ENCODE measurements at places on chromosomes 5 and 9.

DNA sequence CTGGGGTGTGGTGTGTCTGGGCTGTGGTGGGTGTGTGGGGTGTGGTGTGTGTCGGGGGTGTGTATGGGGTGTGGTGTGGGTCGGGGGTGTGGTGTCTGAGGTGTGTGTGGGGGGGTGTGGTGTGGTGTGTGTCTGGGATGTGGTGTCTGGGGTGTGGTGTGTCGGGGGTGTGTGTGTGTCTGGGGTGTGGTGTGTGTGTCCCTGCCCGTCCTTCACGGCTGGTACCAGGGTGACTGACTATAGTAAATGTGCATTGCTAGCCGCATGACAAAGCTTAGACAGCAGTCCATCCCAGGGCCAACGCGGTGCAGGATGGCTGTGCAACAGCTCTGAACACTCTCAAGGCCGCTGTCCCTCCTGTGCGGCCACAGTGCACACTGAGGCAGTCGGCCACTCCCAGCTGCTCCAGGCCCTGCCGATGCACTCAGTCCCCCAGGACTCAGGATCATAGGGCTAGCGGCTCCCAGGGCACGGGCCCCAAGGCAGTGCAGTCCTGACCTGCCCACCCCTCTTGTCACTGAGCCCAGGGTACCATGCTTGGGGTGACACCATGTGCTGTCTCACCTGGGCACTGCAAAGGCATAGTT, 54.0 kb downstream of the SECISBP2 start:
- DNase-seq, result peak; percentile 28

DNA sequence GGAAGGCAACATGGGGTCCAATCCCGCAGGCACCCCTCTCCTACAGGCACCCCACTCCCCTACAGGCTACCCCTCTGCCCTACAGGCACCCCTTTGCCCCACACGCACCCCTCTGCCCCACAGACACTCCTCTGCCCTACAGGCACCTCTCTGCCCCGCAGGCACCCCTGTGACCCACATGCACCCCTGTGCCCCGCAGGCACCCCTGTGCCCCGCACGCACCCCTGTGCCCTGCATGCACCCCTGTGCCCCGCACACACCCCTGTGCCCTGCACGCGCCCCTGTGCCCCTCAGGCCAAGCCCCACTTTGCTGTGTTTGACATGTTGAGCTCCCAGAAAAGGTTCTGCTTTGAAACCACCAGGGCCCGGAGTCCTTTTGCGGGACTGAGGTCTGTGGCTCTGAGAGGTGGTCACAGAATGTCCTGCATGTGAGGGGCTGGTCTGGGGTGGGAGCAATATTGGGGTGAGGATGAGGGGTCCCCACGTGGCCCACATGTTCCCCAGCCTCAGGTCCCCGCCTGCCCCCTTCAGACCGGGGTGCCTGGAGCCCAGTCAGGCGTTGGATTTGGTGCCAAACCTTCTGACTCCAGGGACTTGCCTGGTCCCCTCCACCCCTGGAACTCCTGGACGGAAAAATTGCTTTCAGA, 616 bp upstream of the QRFP start:
- no peak for DNase-seq

DNA sequence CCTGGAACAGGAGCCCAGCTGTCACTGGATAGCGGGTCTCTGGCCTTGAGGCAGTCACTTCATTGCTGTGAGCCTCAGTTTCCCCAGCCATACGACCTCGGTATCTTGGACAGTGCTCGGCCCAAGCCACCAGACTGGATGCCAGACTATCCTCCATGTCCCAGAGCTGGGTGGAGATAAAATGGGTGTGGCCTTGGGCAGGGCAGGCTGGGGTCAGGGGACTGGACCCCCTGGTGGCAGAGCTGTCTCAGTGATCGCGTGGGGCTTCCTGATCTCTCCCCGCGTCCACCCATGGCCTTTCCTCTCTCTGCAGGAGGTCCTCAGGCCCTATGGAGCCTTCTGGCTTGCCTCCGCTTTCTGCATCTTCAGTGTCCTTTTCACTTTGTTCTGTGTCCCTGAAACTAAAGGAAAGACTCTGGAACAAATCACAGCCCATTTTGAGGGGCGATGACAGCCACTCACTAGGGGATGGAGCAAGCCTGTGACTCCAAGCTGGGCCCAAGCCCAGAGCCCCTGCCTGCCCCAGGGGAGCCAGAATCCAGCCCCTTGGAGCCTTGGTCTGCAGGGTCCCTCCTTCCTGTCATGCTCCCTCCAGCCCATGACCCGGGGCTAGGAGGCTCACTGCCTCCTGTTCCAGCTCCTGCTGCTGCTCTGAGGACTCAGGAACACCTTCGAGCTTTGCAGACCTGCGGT, 10.0 kb downstream of the SLC2A8 start:
- DNase-seq, result no peak

- peak; percentile 79 for DNase-seq
Observed at GRCh38 chr5:44808435-44809214, at the start of gene MRPS30. MRPS30 (plus strand) TSS chr5:44808947; CDS start chr5:44808963, 16 bp downstream.

DNA sequence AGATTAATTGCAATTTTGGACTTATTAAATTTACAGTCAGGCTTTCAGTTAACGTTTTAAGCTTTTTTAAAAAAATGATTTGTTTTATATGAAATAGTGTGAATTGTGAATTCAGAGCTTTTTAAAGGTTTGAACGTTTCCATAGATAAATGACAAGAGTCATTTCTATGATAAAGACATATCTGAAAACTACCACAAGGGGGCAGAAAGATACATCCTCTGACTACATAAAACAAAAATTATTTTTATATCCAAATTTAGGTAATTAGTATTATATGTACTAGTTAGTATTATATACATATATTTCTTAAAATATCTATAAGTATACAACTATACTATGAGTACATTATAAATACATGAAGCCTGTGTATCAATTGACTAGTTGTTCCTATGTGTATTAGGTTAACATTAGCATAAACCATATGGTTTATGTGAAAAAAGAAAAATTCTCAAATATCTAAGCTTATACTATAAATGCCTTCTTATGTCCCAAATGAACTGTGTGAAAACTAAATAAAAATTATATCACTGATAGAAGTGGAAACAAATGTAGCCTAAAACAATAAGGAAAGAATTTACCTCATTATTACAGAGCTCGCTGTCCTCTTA, 155.2 kb downstream of the MEF2C start:
- DNase-seq, result no peak

GRCh38 chr9:34986540-34987047, 3.0 kb upstream of the DNAJB5 start:
- peak; percentile 73 for DNase-seq

GRCh38 chr5:115387816-115388215, 91.4 kb upstream of the CCDC112 start:
- DNase-seq, result no peak

DNA sequence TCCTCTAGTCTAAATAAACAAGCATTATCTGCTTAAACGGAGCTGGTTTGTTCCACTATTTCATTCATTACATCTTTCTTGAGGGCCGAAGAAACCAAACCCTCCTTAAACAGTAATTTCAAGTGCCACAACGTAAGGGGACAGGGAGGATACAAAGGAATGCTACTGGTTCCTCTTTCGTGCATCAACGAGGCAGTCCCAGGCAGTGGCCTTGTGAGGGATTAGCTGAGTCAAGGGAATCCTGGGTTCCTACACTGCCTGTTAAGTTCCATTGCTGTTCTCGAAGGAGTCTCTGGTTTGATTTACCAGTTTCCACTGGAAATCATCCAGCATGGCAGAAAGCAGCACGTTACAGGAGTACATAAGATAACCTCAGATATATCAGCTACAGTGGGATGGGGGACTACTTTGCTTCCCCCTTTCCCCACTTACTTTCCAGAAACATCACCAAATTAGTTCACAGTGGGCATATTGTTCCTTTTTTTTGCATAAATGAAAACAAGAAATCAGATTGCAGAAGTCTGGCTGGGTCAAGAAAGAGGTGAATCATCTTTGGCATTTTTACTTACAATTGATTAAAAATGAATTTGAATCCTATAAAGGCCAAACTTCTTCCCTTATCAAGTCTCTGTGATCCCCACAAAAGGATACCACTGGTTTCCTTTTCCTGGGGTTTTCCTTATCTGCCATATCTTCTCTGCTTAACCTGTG, 2.5 kb upstream of the RANBP3L start:
- no peak for DNase-seq

DNA sequence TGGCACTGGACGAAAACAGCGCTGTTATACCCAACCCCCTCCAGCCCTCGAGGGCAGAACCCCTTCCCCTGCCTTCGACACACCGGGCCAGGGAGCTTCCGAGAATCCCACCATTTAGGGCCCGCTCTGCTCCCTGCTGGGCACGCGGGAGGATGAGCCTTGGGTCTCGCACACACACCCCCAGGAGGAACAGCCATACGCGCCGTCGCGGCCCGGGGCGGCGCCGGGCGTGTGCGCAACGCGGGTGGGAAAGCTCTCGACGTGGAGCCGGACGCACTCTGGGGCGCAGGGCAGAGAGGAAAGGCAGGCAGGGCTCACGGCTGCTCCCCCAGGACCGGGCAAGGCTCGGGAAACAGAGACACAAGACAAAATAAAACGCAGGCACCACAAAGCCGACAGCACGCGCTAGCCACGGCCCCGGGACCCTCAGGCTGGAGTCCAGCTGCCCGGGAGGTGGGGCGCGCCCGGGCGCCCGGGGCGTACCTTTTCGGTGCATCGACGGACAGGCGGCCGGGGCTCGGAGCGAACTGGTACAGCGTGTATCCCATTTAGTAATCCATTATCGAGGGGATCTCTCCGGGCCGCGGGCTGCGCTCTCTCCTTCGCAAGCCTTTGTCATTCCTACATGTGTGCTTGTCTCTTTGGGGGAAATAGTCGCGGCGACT, 789 bp downstream of the SEMA6A start:
- no peak for DNase-seq

DNA sequence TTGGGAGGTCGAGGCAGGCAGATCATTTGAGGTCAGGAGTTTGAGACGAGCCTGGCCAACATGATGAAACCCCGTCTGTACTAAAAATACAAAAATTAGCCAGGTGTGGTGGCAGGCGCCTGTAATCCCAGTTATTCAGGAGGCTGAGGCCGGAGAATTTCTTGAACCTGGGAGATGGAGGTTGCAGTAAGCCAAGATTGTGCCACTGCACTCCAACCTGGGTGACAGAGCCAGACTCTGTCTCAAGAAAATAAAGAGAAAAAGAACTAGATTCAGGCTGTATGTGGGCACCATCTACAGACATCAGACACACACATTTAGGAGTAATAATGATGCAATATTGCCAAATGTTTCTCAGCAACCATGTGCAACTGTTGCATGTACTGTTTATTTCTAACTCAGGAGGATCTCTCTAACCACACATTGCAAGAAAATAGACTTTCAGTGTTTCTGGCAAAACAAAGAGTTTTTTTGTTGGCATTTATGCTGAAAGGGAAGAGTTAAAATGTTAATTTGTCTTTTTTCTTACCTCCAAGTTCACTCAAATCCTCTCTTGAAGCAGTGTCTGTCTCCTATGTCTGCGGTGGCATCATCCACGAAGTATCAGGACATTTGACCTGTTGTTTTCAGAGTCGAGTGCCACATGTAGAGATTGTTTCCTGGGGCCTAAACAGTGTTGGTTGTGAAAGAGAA, 5.1 kb upstream of the ORM1 start:
- DNase-seq, result no peak

- no peak for DNase-seq
Observed at GRCh38 chr5:10578869-10579268, 15.0 kb downstream of the ANKRD33B start.

DNA sequence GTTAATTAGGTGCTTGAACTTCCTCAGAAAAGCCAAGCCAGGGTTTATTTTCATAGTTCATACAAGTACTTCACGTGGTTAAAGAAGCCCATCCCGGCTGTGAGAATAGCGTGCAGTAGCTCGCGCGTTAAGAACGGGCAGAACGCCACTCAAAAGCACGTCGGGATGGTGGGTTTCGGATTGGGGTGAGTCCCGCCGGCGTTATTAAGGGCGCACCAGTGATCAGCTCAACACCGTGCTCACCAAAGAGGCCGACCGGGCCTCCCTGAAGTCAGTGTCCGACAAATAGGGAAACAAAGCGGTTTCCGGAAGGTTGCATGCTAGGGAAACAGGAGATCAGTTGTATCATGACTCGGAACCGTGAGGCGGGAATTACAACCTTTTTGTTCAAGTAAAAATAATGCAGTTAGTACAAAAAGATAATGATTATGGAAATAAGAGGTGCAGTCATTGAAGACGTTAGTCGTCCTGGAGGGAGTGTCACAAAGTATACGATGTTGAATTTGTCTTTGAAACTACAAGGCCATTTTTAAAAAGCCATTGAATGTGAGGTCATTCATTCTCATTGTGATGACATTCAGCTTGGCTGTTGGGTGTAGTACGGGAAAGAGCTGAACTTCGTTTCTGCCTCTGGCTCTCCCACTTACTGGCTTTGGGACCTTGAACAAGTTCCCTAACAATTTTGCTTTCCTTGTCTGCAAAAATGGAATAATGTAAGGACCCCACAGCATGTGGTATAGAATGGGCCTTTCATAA, 992 bp downstream of the SETD9 start:
- DNase-seq, result no peak

DNA sequence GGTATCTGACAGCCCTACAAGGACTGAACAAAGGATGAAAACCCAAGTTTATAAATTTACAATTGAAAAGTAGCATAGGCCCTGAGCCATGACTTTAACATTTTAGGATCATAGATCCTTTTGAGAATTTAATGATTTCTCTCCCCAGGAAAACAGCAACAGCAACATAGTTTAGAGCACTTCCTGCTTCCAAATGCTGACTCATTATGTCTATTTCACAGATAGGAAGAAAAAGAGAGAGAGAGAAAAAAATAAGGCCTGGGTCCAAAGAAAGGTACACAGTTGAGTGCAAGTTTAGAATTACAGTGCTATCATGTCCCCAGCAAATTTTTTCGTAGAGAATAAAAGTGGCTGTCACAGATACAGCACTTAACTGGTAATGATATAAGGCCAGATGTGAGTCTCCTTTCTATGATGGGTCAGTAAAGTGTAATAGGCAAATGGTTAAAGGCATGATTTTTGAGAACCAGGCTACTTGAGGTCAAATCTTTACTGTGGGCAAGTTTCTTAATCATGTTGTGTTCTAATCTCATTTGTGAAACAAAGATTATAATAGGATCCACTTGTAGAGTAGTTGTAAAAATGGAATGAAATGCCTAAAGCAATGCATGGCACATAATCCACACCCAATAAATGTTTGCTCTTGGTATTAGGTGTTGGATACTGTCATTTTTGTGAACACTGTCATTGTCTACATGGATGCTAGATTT, 12.3 kb upstream of the PPP2R2B start:
- no peak for DNase-seq

DNA sequence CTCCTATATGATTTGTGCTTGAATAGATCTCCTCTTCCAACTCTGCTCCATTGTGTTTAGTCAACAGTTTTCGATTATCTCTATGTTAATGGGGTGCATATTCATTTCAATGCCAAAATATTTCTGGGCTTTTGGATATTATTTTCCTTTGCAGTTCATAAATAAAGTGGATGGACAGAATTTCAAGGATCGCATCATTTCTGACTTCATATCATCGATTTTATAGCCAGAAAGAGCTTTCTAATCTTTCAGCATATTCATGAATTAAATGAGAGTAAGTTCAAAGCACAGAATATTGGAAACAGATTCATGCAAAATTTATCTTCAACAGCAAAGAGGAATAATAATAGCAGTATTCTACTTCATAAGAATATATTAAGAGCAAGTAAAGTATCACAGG, 60.0 kb upstream of the MINAR2 start:
- DNase-seq, result no peak

- DNase-seq, result no peak
Observed at GRCh38 chr5:78419396-78419795, 59.0 kb downstream of the SCAMP1 start.

- no peak for DNase-seq
Observed at GRCh38 chr5:111730659-111731382, 26.2 kb downstream of the NREP start.
